ELR (cell line): ENCODE measurements at places on chromosomes 2 and 18.

GRCh38 chr2:10514743-10515142 is 66.6 kb upstream of the ODC1 start:
- DNase-seq: peak; percentile 98

- no peak for DNase-seq
These were observed 63.9 kb downstream of the FAM161A start for GRCh38 chr2:61789807-61790602.

GRCh38 chr18:39746201-39746600 is 2180.6 kb upstream of the CELF4 start:
- no peak for DNase-seq

- no peak for DNase-seq
These were observed 99.3 kb upstream of the FN1 start for GRCh38 chr2:215535125-215535668.

GRCh38 chr2:73877071-73877802 is 15.6 kb upstream of the ACTG2 start:
- no peak for DNase-seq

DNA sequence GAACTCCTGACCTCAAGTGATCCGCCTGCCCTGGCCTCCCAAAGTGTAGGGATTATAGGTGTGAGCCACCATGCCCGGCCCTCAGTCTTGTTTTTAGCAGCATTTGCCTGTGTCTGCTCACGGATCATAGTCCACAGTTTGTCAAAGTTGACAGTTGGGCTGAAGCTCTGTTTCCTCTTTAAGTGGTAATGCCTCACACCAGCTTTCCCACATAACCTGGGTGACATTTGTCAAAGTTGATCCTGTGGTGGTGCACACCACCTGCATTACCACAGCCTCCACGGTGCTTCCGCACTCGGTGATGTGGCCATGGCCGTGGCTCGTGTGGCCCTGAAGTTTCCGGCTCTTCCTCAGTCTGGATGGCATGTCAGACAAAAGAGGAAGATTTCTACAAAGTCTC is 27.1 kb downstream of the RAB31 start:
- DNase-seq: no peak

DNA sequence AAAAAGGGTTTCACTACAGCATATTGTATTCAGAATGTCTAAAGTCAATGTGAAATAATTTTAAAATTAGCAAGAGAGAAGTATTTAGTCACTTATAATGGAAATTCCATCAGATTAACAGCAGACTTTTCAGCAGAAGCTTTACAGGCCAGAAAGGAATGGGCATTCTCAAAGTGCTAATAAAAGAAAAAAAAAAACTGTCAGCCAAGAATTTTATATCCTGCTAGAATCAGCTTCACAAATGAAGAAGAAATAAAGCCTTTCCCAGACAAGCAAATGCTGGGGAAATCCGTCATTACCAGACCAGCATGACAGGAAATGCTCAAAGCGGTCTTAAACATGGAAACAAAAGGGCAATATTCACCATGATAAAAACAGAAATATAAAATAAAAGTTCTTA is 18.8 kb downstream of the LMAN1 start:
- no peak for DNase-seq

DNA sequence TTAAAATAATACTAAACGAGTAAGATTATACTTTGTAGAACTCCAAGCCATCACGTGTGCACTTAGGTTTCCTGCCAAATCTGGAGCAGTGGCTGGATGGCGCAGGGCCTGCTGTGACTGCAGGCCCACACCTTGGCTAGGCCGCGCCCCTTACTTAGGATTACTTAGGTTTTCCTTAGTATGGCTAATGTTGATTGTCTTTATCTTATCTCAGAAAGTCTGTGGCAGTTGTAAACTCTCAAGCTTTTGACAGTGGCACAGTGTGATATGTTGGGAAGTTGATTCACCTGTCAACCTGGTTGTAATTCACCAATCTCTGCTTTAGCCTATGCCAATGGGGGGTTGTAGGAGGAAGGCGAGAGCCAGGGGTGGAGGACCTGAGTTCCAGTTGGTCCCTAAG is 208.4 kb downstream of the ZNF407 start:
- no peak for DNase-seq

DNA sequence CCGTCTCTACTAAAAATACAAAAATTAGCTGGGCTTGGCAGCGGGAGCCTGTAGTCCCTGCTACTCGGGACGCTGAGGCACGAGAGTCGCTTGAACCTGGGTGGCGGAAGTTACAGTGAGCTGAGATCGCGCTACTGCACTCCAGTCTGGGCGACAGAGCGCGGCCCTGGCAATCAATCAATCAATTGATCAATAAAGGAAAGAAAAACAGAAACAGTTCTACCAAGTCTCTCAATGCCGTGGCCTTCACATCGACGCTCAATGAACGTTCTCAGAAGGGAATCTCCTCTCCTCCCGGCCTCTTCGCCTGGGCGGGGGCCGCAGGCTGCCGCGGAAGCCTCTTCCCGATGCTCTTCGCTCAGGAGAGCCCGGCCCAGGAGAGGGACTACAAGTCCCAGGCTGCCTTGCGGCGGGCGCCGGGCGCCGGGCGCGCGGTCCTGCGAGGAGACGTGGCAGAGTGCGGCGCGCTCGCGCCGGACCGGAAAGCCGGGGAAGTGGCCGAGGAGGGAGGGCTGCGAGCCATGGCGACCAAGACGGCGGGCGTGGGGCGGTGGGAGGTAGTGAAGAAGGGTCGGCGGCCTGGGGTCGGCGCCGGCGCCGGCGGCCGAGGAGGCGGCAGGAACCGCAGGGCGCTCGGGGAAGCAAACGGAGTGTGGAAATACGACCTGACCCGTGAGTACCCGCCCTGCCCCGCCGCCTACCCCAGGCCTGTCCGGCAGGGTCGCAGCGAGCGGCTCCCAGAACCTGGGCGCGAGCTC is at the start of gene TMEM214:
TMEM214 (plus strand) TSS at position 471 of the 758 bp plus-strand sequence; CDS start at position 522, 51 bp downstream.
- peak; percentile 87 for DNase-seq

- DNase-seq: peak; percentile 28
These were observed 48.9 kb downstream of the POLR1A start for GRCh38 chr2:86056590-86057331.

DNA sequence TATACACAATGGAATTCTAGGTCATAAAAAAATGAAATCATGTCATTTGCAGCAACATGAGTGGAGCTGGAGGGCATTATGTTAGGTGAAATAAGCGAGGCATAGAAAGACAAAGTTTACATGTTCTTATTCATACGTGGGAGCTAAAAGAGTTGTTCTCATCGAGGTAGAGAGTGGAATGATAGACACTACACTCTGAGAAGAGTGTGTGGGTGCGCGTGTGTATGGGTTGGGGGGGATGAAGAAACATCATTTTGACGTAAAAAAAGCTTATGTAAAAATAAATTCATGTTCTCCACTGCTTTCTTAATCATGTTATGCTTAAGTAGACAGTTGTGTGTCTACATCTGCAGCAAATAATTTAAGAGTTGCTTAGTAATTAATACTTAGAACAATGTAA is 123.6 kb downstream of the ZNF804A start:
- no peak for DNase-seq

- peak; percentile 41 for DNase-seq
These were observed 31.0 kb downstream of the RBBP8 start for GRCh38 chr18:22964116-22964515.

GRCh38 chr2:29492701-29493100 is 377.5 kb downstream of the CLIP4 start:
- DNase-seq: no peak

DNA sequence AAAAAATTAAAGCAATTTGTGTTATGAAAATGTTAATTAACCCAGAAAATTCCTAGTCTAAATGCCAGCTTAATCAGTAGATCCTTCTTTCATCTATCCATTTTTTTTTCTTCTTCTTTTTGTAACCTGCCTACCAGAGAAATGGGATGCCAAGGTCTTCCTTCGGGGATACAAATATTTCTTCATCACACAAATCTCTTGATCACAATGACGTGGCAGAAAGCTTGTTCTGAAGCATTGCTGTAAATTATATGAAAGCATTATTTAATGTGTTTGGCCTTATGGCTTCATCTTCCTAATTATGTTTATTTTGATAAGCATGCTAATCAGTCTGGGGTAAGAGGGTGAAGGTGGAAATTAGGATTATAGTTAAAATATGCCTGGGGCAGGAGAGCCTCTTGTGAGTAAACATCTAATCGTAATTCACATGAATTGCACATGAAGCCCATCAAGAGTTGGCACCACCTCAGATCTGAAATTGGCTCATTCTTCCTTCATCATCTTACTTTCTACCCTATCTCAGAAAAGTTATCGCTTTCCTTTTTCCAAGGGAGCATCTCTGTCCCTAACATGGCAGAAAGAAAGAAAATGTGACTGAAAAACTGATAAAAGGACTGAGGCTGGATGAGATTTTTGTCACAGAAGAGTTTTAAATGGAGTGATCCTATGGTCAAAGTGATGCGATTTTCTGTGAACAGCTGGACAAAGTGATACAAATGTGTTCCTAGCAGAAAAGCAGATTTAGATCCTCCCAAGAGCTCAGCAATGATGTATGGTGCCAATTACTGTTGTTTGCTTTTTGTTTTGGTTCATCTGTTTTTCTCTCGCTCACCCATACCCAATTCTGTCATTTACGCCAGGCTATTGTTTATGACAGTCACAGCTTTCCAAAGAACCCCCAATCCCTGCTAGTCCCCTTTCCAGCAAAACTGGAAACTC is 76.9 kb upstream of the PMAIP1 start:
- peak; percentile 66 for DNase-seq
